Activated CD8-positive, alpha-beta memory T cell treated with anti-CD3 and anti-CD28 coated beads for 4 hours (primary cell): ENCODE measurements at places on chromosomes 13 and 19.

DNA sequence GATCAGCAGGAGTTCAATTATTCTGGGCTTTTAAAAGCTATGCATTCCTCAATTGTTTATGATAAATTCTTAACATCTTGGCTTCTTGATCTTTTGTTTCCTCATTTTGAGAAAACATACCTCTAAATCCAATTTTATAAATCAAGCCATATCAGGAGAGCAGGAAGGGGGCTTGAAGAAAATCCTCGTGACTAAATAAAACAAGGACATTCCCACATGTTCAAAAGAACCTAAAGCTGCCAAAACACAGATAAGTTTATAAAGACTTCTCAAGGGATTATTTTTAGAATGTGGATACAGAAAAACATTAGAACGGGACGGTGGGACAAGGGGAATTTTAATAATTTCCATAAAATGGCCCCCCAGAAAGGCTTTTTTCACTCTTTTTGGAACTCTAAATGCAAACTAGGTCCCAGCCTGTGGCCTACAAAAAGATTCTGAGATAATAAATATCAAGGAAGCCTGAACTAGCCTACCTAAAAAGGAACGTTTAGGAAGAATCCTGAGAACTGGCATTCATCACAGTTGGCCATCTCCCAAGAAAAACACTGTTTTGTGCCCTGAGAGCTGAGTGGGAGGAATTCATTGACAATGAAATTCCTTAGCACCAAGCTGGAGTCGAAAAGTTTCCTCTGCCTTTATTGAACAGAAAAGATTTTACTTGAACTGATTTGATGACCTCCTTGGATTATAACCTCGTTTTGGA is 30.1 kb downstream of the ZAR1L start:
- no peak for DNase-seq

- DNase-seq, result no peak
These were observed 75.2 kb upstream of the MCF2L start for GRCh38 chr13:112893570-112894422.

GRCh38 chr13:50153876-50154275 is 138.6 kb downstream of the KCNRG start:
- no peak for DNase-seq

- DNase-seq, result no peak
These were observed 37.1 kb upstream of the XPO4 start for GRCh38 chr13:20939662-20940061.

DNA sequence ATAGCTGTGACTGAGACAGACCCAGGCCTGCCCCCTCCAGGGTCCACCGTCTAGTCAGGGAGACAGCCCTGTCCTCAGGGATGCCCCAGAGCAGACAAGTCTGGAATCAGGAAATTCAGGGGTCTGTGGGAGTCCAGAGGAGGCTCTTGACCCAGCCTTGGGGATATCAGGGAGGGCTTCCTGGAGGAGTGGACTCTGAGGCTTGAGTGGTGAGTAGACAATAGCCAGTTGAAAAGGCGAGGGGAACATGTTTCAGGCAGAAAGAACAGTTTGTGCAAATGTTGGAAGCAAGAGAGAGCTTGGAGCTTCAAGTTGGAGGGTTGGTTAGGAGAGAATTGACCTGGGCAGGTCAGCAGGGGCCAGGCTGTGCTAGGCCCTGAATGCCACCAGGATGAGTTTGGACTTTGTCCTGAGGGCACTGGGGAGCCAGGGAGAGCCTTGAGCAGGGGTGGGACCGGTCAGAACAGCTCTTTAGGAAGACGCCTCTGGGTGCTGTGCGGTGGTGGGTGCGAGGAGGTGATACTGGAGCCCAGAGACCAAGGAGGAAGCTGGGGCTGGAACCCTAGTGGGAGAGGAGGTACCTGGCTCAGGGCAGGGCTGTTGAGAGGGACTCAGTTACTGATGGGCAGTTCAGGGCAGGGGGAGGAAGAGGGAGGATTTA is 2.7 kb downstream of the CCDC9 start:
- no peak for DNase-seq

DNA sequence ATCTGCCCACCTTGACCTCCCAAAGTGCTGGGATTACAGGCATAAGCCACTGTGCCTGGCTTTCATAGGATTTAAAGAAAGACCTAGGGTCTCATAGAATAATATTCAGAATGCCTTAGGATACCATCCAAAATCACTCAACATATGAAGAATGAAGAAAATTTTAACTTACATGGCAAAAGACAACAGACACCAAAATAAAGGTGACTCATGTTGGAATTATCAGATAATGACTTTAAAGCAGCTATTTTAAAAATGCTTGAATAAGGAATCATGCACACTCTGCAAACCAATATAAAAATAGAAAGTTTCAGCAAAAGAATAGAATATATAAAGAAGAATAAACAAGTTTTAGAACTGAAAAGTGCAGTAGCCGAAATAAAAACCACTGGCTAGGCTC is 29.3 kb downstream of the ZNF566 start:
- no peak for DNase-seq

DNA sequence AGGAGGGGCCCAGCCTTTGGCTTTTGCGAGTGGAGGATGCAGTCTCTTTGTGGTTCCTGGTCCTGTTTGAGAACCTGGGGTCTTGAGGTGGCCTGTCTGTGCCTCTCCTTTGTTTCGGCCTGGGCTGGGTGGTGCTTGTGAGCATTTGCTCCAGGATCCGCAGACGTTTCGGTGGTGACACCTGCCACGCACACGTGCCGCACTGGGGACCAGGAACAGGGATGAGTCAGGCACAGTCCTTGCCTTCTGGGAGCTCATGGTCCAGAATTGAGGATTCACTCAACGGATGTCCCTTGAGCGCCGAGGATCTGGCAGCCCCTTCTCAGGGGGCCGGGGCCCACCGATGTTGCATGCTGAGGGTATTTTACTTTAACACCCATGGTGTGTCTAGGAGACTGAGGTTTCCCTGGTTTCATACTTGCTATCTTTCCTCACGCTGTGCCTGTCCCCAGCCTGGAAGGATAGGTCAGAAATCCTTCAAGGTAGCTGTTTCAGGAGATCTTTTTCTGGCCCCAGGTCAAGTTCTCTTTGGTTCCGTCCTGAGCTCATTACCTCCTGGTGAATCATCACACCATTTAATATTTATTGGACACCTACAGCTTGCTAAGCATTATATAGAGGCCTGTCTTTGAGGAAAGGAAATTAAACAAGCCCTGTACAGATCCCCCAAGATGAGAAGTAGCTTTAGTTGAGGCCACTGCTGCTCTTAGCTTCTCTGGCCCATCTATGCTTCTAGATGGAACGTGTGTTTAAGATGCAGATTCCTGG is 5.1 kb downstream of the HDGFL2 start:
- no peak for DNase-seq

GRCh38 chr13:45195421-45195820 is 5.4 kb downstream of the KCTD4 start:
- no peak for DNase-seq

DNA sequence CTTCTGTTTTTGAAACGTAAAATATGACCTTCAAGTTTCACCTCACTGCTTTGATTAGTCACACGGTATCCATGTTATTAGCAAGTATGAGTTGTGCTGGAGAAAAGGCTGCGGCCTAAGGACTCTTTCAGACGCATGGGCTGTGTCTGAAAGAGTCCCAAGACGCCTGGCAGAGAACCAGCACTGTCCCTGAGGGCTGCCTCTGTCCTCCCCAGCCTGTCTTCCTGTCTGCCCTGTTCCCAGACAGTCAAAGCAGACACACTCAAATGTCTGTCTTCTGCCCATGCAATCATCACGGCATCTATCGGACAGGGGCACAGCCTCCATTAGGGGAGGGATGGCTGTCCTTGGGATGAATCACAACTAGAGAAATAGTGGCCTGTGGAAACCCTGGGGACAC is 65.5 kb downstream of the DPY19L3 start:
- no peak for DNase-seq

- DNase-seq, result no peak
These were observed 128.2 kb downstream of the PCDH9 start for GRCh38 chr13:67101730-67102467.

DNA sequence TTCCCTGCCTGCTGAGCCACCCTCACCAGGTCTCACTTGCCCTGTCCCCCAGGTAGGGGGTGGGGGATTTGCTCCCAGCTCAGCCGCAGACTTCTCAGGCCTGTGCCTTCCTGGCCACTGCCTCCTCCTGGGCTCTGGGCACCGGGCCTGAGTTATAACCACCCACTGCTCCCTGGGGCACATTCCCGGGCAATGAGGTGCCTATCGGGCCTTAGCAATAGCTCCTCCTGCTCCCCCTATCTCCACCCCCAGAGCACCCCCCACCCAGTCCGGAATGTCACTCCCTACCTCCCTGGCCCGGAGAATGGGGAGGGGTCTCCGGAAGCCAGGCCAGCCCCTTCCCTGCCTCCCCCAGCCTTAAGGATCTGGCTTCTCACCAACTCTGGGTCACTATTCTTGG is at the start of gene KLK5:
Gene KLK5, minus strand, starts transcription at position 129 of the 400 bp plus-strand sequence. CDS start 381 bp downstream, outside the sequence.
- no peak for DNase-seq

DNA sequence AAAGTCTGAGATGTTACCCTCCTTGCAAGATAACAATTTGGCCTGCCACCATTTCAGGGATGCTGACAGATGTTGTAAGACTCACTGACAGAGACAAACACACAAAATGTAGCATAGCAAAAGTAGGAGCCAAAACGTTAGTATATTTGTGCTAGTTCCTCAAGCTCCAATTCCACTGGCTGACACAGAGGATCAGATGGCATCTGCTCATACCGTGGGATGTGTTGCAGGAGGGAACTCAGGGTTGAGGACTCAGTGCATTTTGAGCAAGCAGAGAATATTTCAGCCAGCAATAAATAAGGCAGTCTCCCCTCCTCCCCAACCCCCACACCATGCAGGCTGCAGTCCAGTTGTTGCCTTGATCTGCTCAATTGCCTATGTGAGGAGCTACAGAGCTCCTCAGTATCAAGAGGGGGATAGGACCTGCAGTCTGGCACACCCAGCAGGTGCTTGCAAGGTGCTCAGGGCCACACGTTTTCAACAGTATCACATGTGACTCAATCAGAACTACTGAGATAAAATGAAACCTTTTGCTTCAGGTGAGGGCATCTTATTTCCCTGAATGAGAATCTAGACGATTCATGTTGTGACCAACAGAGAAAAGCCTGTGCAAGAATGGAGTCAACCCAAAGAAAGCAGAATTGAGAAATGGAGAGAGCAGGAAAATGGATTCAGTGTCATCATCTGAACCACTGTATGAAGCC is 23.6 kb upstream of the LRCH1 start:
- no peak for DNase-seq

DNA sequence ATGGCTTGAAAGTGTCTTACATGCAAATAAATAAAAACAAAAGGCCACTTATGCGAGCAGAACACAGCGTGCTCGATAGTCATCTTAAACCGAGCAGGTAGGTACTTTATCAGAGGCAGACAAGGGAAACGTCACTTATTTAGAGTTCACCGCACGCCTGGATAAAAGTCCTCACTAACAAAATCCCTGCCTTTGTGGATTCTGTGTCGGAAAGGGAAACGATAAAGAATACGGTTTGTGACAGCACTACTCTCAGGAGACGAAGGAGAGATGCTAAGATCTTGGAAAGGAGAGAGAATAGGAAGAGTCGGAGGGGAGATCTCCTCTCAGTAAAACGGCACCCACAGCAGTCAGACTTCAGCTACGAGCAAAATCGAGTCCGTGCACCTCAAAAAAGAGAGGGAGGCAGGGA is 581 bp downstream of the RCBTB1 start:
- DNase-seq, result no peak
